ENCODE measurements at places on chromosomes 7 and 10.

- no peak for DNase-seq
Measured at GRCh38 chr7:130750755-130751154, 16.7 kb upstream of the KLF14 start.

DNA sequence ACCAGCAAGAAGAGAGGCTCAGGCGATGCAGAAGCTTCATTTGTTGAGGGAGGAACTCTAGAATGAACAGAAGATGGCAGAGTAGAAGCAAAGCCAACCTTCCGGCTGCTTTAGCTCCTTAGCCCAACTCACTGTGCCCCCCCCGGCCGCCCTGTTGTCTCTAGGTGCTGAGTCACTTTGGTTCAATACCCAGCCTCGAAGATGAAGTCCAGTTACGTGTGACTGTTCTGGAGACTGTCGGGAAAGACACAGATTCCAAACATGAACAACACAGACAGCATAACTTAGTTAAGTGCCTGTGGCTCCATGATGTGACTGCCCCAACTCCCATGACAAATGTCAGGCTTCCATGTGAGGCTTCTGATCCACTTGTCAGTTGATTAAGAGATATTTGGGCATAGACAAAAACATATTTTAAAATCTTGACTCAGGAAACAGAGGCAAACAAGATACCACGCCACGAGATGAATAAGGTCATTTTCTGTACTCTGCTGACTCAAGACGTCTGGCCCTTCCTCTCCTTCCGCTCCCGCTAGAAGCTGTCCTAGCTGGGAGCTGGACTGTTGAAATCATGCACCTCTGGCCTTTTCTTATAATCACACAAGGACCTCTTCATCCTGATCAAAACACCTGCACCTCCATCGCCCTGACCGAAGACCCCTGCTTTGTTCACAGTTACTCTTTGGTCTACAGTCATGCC, 199.3 kb downstream of the FRMD4A start:
- no peak for DNase-seq

- no peak for DNase-seq
Measured at GRCh38 chr10:6402349-6402709, 177.7 kb downstream of the PRKCQ start.

- DNase-seq = no peak
Measured at GRCh38 chr10:86661161-86662025, 6.9 kb upstream of the LDB3 start.

- DNase-seq = no peak
Measured at GRCh38 chr10:124622866-124623536, 121.2 kb downstream of the FAM53B start.

- no peak for DNase-seq
Measured at GRCh38 chr7:18257711-18258110, 230.1 kb upstream of the PRPS1L1 start.

GRCh38 chr10:84846658-84847316, 518.4 kb downstream of the CCSER2 start:
- DNase-seq = no peak

- no peak for DNase-seq
Measured at GRCh38 chr10:52533986-52534385, 219.9 kb downstream of the DKK1 start.

- no peak for DNase-seq
Measured at GRCh38 chr10:84632866-84633265, 304.5 kb downstream of the CCSER2 start.

GRCh38 chr7:140604760-140605159, 35.9 kb downstream of the DENND2A start:
- no peak for DNase-seq

- no peak for DNase-seq
Measured at GRCh38 chr10:79378647-79379511, 31.6 kb downstream of the PPIF start.

DNA sequence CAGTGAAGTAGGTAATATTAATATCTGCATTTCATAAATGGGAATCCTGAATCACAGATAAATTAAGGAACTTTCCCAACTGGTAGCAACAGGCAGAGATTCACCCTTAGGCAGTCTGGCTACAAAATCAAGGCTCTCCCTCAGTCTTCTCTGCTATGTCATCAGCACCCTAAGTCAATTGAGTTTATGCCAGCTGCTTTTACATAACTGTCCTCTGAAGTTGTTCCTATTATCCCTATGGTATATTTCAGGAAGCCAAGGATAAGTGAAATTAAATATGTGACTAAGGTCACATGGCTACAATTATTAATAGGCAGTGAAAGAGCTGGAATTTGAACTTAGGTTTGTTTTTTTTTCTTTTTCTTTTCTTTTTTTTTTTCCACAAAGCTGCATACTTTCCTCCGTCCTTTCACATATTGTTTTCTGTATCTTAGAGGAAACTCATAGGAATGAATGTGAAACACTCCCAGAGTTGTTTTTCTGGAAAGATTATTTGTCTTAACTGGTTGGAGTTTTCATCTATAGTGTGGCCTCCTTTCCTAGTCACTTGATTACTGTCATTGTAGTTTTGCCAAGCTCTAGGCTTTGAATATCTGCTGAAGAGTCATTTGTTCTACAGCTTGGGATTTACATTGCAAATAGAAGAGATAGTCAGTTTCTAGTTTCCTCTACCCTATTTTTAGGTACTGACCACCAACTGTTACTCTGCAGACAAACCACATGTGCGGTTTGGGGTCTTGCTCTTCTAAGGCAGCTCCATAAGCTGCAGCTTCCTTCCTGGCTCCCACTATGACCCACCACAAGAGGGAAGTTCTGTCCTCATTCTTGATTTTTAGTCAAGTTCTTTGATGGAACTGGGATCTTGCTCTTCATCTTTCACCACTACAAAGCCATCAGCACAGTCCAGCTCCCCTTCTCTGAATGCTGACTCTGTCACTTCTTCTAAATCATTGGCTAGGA, 338.0 kb upstream of the KIAA1217 start:
- DNase-seq = no peak

DNA sequence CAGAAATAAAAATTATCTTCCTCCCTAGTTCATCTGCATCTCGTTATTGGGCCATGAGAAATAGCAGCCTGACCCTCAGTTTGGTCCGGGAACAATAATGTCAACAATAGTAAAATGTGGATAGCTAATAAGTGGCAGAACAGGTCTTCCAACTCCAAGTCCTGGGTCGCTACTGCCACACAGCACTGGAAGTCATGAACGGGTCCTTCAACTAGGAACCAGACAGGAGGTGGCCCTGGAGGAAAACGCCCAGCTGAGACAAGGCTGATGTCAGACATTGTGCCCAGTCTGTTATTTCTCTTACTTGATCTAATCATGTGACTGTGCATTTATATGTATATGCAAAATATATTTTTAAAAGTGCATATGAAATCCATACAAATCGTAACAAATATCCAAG, 51.8 kb downstream of the PYROXD2 start:
- DNase-seq = no peak

- no peak for DNase-seq
Measured at GRCh38 chr7:101169110-101169837, 3.9 kb upstream of the VGF start.

- no peak for DNase-seq
Measured at GRCh38 chr10:114751856-114752255, 69.7 kb upstream of the FHIP2A start.

- DNase-seq = no peak
Measured at GRCh38 chr10:71319800-71320392, 837 bp downstream of the SLC29A3 start.

GRCh38 chr10:129730993-129731325, 233.1 kb downstream of the EBF3 start:
- DNase-seq = no peak

- no peak for DNase-seq
Measured at GRCh38 chr10:84039957-84040356, 99.4 kb upstream of the GHITM start.

- DNase-seq = no peak
Measured at GRCh38 chr10:70626056-70626455, 23.5 kb upstream of the PRF1 start.

- no peak for DNase-seq
Measured at GRCh38 chr7:155785536-155785935, 26.7 kb downstream of the SHH start.

- no peak for DNase-seq
Measured at GRCh38 chr7:127389321-127389720, 3.2 kb downstream of the ZNF800 start.

DNA sequence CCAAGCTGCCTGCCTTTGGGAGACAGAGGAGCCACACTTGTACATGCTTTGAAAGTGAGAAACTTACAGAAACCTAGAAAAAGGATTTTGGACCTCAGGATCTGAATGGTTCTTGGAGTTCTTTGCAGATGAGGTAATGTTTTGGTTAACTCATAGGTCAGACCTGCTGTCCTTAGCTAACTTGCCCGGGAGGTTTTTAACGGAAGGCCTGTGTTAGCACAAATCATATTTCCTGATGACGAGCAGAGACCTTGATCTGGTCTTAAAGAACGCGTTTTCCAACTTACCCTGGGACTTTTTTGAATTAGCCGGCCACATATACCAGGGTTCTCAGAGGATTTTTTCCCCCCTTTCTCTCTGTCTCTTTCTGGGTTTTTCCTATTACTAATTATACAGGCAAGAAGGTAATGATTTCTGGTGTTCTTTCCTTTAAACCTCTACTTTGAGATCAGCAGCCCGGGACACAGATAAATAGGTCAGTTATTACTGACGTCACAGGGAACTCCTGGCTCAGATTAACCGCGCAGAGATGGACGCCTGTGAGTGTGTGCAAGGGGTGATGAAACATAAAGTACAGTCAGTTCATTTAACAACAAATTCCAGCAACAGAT, 101.7 kb upstream of the KLF6 start:
- DNase-seq = no peak

DNA sequence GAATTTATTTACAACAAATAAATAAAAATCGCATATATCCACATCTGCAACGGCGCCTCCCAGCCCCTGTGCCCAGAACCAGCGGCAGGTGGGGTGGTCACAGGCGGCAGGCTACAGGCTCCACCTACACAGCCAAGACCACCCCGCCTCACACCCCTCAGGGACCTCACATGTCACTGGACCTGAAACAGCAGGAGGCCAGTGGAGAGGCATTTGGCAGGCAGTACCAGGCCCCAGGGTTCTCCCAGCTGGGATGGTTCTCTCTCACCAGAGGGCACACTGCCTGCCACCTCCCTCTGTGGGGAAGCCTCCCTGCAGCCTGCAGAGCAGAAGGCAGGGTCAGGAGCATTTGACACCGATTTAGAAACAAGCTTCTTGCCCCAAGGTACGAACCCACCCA, 81.5 kb downstream of the MAD1L1 start:
- DNase-seq = no peak

DNA sequence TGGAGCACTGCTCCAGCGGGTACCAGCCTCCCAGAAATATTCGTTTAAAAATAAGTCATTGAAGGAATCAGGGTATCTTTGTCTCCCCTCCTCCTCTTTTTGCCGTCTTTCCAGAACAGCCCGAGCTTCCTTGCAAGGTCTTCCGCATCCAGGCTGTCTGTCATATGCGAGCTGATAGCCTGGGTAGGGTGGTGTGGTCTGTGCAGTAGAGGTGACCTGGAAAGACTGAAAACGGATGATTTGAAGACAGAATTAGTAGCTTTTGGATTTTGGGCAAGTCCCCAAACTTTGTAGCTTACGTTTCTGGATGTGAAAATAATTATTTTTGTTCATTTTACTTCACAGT, 480 bp downstream of the VPS50 start:
- no peak for DNase-seq

DNA sequence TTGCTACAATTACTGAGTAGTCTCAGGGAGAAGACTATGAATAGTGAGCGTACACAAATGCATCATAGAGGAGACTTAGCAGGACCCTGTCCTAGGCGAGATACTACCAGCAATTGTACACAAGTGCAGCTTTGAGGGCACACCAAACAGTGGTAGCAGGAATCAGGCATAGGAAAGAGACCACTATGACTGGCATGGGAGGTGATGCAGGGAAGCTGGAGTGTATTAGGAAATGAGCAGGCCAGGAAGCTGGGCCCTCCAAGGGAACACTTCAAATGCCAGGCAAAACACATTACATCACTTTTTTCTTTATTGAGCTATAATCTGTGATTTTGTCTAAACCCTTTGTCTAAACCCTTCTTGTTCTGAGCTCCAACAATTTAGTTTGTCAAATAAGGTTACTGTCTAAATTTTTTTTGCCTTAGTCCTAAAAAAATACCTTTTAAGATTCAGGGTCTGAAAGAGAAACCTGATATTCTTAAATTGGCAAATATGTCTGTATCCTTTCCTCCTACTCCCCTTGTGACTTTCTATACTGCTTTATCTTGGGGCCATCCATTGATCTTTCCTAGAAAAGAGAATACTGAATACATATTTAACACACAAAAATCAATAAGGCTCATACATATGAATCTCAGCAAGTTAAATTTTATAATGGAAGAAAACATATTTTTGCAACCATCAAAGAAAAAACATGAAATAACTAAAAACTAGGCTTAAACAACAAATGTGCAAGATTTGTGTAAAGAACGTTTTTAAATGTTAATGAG, 193.8 kb upstream of the PHYHIPL start:
- DNase-seq = no peak

DNA sequence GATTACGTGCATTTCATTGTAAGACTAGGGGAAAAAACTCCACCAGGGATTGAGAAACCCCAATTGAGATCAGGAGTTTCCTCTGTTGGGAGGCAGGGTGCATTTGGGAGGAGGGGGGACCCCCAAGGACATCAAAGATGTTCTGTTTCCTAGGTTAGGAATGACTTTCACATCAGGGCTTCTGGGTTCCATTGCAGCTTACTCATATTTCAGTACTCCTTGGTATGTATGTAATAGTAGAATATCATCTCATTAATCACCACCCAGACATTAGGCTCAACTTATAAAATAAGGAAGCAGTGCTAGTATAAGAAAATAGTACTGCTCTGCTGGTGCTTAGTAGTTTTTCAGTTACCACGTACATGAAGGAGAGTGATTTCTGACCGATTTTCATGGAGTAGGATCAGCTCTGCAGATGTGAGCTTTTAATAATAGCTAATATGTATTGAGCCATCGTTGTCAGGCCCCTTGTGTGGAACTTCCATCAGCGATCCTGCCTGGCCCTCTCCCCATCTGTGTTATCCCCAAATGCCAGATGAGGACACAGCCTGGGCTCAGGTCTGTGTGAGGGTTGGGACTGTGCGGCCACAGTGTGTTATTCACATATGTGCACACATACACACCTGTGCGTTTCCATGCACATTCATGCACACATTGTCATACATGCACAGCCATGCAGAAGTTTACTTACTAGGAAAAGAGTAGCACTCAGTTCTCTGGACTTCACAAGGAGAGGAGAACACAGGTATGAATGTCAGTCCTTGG, 23.5 kb downstream of the UPP1 start:
- no peak for DNase-seq

GRCh38 chr7:158270856-158271413, 316.7 kb downstream of the PTPRN2 start:
- DNase-seq = no peak

GRCh38 chr10:63689768-63690167, 168.6 kb downstream of the REEP3 start:
- DNase-seq = no peak
